ENCODE measurements at places on chromosomes 5 and 9.

GRCh38 chr9:28365020-28365640, 791.8 kb upstream of the C9orf72 start:
- peak; percentile 54 for DNase-seq

DNA sequence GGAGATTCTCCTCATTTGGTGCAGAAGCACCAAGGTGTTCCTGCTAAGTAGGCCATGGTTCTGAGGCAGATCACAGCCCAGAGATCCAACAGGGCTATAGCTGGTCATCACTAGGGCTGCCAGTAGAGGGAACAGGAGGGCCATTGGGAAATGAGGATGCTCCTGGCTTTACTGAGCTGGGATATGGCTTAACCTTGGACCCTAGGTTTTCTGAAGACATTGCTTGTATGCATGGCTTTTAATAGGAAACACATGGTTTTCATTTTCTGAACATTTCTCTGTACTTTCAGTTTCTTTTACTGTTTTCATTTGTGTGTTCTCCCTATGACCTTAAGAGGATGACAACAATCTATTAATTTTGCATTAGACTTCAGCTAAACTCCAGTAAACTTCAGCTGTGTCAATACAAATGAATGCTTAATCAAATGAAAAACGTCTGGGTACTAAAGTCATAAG, at the start of gene IFNW1:
TSS of gene IFNW1 (minus strand) at position 406 of the 456 bp plus-strand sequence. CDS start at position 144, 262 bp downstream.
- no peak for DNase-seq

DNA sequence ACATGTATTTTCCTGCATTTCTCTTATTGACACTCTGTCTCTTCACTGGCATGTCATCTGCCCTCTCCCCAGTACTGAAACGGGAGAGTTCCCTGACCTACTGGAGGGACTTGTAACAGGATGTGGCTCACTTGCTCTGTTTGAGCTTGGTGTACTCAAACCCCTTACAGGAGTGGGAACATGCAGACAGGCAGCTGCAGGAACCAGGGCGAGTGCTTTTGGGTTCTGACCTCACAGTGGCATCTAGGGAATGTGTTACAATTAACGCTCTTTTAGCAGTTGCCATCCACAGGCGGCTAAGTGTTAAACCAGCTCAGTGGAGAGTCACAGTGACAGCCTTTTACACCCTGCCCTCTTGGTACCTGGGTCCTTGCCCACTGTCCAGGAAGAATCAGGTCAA, 300.3 kb upstream of the GRAMD2B start:
- peak; percentile 52 for DNase-seq

- DNase-seq: no peak
Observed at GRCh38 chr9:27471366-27471765, 52.7 kb upstream of the IFNK start.

DNA sequence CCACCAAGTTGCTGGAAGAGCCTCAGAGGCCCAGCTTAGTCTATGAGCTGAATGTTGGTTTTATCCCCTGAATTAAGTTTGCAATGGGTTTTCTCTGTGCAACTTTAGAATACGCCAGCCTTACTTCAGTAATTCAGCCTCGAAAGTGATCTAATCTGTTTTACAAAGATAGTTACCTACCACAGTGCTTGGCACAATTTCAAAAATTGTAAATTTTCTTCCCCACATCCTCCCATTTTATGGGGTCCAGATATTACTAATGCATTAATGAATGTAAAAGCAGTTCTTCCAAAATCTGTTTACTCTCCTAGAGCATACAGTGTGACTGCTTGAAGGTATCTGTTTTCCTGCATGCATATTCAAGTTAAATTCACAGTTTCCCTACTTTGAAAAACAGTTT, 172.6 kb downstream of the MAN2A1 start:
- DNase-seq: no peak

GRCh38 chr5:135511761-135512575, 23.8 kb downstream of the NEUROG1 start:
- no peak for DNase-seq

DNA sequence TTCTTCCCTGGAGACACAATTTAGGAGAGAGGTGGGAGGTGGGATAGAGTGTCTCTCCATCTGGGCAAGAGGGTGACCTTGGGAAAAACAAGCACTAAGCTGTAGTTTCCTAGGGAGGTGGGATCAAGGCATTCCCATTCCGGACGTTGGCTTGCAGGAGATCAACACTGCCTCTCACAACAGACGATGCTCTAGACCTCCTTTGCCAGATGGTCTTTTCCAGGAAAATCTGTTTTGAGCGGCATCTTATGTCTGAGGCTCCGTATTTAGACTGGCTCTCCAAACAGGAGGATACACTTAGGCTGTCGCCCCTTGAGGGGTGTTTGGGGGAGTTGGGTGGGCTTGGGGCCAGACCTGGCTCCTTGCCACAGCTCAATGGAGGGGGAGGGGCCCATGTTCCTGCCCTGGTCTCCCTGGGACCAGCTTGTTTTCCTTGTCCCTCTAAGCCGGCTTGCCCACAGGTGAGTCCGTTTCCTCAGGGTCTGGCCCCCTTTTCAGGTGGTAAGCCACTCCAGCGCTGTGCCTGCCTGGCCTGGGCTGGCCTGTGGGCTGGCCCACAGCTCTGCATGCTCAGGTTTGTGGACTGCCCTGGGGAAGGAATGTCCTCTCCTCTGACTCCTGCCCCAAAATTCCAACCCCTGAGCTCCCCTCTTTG, 2.4 kb downstream of the PSD2 start:
- no peak for DNase-seq

- no peak for DNase-seq
Observed at GRCh38 chr5:141354900-141355469, at the start of gene PCDHGA4. PCDHGA4 (plus strand) TSS chr5:141355021; CDS start chr5:141355108, 87 bp downstream.

DNA sequence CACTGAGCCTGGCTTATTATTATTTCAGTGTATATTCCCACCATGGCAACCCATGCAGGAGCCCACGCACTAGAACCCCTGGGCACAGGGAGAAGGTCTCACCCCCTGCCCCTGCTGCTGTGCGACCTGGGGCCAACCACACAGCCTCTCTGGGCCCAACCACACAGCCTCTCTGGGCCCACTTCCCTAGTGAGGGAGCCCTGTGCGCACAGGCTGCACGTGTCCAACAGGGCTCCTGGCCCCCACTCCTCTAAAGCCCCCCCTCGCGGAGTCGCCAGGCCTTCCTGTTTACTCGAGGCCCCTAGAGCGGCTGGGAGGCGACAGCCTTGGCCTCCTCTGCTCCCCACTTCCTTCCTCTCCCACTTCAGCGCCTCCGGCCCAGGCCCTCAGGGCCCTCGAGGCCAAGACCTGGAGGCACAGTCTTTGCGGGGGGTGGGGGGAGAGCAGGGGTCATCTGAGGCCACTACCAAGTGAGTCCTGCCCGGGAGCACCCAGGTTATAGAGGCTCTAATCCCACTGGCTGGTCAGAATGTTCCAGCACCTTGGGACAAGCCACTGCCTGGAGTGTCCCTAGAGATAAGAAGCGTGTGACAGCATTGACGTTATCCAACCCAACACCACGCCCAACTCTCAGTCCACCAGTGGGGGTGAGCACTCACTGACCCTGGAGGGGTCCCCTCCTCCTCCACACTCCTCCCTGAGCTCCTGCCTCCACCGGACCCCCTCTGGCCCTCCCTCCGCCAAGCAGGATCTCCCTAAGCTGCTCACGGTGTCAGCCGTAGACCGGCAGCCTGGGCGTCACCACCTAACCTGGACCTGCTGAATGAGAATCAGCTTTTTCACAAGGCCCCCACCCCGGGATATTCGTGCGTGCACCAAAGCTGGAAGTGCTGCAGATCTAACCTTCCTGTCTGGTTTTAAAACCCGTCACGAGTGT, 7.9 kb upstream of the ENG start:
- no peak for DNase-seq

GRCh38 chr9:83996126-83996525, 15.5 kb downstream of the RMI1 start:
- no peak for DNase-seq

GRCh38 chr5:91245871-91246270, 137.2 kb downstream of the ARRDC3 start:
- no peak for DNase-seq

DNA sequence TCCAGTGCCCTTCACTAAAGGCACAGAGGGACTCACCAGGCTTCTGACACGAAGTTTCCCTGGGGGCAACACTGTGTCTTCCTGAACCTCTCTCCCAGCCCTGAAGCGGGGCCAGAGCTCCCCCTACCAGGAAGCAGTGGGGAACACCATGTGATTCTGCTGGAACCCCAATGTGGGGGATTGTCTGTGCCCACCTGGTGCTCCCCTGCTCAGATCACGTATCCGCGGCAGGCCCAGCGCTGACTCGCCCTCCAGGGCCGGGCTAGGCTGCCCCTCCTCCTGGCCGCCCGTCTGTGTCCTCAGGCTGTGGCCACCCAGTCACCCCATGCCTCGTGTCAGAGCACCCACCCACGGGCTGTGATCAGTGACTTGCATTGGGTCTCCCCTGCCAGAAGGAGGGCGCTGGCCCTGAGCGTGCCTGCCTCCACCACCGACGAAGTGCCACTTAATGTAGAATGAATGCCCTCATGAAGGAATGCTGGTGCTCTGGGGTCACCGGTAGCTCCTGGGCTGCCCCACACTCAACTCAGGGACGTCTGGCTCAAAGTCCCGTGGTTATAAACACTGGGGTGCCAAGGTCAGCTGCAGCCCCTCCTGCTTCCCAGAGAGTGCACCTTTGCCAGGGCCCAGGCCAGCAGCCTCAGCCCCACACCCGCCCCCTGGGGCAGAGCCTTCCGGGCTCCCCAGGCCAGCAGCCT, 22.1 kb downstream of the SARDH start:
- no peak for DNase-seq

DNA sequence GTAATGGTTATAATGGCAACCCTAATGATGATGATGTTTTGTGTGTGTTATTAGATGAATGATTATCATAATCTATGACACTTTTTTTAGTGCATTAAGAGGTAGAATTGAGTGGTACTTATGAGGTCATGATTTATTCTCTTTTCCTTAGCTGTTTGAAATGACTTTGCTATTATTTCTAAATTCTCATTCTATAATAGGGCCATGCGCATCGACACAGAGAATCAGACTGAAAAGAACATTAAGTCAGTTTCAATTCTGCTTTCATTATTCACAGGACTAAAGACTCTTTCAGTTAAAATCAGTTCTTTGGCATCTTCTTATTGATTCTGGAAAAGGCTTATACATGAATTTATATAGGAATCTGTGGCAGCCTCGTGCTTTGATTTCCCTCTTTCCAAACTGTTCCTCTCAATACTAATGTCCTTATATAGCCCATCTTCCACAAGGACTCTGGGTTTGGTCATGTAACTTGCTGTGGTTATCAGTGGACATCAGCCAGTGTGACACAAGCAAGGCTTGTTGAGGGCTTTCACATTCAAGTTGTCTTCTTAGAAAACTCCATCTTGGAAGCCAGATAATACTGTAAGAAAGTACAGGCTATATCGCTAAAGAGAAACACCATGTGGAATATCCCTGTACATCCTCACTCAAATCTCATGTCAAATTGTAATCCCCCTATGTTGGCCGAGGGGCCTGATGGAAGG, 140.3 kb upstream of the CHD1 start:
- no peak for DNase-seq

DNA sequence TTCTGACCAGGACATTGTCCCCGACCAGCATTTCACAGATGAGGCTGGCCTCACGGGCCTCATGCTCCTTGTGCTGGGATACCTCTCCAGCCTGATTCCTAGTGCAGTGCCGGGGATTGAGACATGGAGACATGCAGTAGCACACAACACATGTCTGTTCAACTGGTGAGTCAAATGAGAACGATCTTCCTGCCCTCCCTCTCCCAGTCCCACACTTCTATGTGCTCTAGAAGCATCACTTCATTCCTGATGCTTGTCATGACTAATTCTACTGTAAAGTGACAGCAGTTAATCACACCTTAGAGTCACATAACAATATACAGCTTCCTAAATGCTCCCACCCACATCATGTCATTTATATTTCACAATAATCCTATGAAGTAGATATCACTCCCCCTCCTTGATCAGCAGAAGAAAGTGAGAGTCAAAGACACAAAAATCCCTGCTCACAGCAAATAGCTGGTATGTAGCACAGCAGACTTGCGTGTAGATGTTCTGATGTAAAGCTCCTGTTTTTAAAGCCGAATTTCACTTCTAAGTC, 101.8 kb downstream of the CCDC192 start:
- peak; percentile 25 for DNase-seq

- DNase-seq: no peak
Observed at GRCh38 chr5:112552216-112552615, 133.1 kb upstream of the EPB41L4A start.

GRCh38 chr9:126633881-126634558, 20.3 kb downstream of the LMX1B start:
- DNase-seq: peak; percentile 48

Measured in mammary epithelial cell (primary cell).